ENCODE measurements at places on chromosomes 6 and 20. TPM values are rescaled to one million over a fixed set of nuclear protein-coding genes. Genes with fewer than 3 reads are reported as not detected.

- DNase-seq, result no peak
These were observed 7.0 kb downstream of the DNAAF9 start for GRCh38 chr20:3400260-3401155.

GRCh38 chr20:39264506-39265172, 302.5 kb downstream of the DHX35 start:
- DNase-seq, result peak; percentile 37

DNA sequence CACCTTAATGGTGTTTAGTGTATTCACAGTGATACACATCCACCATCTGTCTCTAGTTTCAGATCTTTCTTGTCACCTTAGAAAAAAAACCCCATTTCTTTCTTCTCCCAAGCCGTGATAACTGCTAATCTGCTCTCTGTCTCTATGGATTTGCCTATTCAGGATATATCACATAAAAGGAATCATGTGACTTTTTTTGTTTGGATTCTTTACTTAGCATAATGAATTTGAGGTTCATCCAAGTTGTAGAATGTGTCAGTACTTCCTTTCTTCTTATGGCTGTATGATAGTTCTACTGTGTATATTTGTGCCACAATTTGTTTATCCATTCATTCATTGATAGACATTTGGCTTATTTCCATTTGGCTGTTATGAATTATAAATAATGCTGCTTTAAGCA, 57.1 kb downstream of the ITCH start:
- DNase-seq, result no peak

DNA sequence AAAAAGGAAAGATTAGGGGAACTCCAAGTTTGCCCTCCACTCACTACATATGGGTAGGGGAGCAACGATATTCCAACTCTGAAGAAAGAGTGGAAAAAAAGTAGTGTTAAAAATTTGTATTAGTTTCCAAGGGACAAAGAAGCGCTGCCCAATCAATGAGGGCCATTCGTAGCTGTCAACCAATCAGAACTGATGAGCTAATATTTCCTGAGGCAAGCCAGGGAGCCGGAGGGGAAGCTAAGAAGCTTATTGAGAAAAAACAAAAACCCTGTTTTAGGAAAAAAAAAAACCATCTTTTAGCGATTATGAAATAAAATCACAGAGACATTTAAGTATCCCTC, 59.5 kb downstream of the TRIM38 start:
- DNase-seq, result peak; percentile 81

DNA sequence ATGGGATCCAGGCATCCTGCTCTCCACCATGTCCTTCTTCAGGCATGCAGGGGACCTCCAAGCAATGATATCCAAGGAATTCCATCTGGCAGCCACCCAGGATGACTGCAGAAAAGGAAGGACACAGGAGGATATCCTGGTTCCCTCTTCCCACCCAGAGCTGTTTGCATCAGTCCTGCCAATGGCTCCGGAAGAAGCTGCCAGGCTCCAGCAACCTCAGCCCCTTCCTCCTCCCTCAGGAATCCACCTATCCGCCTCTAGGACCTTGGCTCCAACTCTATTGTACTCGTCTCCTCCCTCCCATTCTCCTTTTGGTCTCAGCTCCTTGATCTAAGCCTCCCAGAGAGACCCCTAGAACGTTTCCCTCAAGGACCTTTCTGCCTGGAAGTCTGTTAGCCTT, 733 bp upstream of the PSORS1C2 start:
- DNase-seq, result no peak

DNA sequence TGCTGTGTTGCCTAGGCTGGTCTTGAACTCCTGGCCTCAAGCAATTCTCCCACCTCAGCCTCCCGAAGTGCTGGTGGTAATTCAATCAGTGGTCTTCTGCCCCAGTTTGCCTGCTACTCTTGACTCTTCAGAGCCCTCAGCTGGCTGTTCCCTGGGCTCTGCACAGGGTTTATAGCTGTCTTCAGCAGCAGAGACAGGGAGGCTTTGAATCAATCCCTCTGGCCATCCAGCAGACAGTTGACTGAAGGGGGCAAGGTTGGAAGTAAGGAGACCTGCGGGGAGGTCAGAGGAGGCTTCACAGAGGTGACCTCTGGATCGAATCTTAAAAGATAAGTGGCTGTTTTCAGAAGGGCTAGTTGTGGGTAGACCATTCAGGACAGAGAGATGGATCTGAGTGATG, 26.0 kb upstream of the KIF3B start:
- no peak for DNase-seq

- no peak for DNase-seq
These were observed 10.3 kb upstream of the ZNF831 start for GRCh38 chr20:59153355-59153681.

- DNase-seq, result no peak
These were observed 693 bp downstream of the FAM50B start for GRCh38 chr6:3849681-3850450.

DNA sequence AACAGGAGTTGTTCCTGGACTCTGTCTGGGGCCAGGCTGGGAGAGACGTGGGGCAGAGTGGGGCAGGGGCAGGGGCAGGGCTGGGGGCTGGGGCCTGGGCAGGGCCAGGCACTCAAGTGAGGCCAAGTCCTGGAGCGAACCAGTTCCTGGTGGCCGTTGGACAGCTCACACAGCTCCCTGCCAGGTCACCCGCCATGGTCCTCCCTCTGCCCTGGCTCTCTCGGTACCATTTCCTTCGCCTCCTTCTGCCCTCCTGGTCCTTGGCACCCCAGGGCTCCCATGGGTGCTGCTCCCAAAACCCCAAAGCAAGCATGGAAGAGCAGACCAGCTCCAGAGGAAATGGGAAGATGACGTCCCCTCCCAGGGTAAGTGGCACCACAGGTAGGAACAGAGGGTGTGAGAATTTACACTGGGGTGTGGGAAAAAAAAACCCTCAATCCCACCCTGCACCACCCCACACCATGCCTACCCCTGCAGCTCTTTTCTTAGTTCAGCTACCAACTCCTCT, at the start of gene MCCD1:
Gene MCCD1, plus strand, starts transcription at position 142 of the 508 bp plus-strand sequence. Its CDS starts 53 bp downstream, at position 195.
- DNase-seq, result no peak

DNA sequence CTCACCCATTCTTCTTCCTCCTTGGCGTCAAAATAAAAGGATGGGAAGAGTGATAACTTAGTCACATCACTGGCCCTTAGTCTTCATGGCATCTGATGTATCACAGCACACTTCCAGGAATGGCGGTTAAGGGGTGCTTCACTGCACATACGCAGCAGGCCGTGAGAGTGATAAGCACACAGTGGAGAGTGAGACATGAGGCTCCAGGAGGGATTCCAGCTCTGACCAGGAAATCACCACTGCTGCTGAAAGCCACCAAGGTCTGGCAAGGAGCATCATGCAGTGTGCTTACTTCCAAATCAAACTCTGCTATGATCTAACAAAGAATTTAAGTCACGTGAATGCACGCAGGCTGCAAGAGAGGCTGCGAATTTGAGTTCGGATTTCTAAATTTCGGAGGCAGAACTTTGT, 62.4 kb downstream of the ARID1B start:
- DNase-seq, result no peak

GRCh38 chr6:17004269-17004668, 97.6 kb upstream of the STMND1 start:
- DNase-seq, result no peak

DNA sequence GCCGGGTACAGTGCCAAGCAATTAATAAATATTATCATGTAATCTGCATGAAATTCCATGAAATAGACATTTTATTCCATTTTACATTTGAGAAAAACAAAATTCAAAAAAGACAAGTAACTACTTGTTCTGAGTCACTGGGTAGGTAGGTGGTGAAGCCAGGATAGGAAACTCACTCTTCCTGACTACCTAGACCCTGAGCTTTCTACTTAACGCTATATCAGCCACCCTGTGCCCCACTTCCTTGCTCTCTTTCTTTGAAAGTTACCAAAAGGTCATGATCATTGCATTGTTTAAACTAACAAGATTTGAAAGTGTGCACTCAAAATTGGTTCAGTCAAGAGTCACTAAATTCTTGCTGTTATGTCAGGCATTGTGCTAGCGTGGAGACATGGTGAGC, 235.7 kb downstream of the CD83 start:
- DNase-seq, result no peak

GRCh38 chr20:44405257-44405656, 49.8 kb downstream of the HNF4A start:
- no peak for DNase-seq

DNA sequence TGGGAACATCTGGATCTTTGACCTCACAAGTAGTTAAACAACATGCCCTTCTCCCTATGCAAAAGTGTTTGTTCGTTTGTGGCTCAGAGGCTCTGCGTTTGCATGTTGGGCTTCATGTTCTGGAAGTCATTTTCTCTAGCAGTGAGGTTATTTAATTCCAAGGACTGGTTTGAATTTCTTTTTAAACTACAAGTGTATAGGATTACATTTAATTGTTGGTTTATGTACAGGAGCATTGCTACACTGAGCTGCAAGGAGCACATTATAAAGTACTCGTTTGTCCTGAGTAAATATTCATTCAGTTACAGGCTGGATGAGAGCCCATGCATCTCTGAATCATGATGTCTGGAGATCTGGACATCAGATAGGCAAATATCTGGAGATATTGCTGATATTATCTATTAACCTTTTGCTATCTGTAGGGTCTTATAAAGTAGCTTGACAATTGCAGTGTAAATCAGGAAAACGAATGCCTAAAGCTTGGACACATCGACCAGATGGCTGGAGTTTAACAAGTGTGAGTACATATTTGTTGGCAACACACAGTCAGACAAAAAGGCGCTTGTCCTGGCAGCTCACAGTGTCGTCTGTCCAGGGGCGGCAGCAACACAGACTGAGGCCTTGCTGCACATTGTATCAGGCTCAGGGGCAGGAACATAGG, 84.6 kb downstream of the PDE7B start:
- DNase-seq, result no peak

DNA sequence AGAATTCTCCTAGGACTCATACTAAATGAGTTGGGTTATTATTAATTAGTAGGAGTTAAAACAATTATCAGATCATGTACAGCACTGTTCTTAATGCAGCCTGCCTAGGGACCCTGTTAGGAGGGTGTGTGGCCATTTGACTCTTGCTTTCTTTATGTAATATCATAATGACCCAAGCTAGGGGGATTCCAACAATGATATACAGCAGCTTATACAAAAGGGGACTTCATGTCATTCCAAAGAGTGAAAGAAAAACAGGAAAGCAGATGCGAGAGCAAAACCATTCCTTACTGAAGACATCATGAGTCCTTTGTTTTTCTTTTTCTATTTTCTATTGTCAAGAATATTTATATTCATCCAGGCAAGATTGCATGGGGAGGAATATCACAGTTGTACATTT, 455.2 kb downstream of the PLCB1 start:
- DNase-seq, result no peak

- no peak for DNase-seq
These were observed 6.5 kb upstream of the DEFB112 start for GRCh38 chr6:50056242-50056641.

DNA sequence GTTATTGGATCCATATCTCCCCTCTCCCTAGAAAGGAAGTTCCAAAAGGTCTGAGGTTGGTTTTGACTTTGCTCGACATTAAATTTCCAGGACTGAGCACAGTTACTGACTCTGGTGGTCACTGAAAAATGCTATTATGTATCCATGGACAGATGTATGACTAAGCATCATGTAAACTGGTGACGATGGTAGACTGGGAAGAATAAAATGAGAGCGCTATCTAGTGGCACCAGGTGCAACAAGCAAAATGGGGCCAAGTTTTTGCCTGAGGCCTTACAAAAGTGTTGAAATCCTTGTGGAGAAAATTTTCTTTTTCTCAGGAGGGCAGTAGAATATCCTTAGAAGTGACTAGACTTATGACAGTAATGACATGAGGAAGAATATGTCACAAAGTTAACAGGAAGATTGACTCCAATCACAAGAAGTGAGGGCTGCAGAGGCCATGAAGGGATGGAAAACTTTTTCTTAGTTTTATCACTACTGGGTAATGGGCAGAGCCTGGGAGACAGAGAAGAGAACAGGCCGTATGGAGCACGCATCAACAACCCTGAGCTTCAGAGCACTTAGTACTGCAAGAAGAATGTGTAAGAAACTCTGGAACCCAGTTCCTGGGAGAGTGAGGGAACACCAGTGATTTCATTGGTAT, 88.9 kb upstream of the ELOVL5 start:
- DNase-seq, result peak; percentile 71

DNA sequence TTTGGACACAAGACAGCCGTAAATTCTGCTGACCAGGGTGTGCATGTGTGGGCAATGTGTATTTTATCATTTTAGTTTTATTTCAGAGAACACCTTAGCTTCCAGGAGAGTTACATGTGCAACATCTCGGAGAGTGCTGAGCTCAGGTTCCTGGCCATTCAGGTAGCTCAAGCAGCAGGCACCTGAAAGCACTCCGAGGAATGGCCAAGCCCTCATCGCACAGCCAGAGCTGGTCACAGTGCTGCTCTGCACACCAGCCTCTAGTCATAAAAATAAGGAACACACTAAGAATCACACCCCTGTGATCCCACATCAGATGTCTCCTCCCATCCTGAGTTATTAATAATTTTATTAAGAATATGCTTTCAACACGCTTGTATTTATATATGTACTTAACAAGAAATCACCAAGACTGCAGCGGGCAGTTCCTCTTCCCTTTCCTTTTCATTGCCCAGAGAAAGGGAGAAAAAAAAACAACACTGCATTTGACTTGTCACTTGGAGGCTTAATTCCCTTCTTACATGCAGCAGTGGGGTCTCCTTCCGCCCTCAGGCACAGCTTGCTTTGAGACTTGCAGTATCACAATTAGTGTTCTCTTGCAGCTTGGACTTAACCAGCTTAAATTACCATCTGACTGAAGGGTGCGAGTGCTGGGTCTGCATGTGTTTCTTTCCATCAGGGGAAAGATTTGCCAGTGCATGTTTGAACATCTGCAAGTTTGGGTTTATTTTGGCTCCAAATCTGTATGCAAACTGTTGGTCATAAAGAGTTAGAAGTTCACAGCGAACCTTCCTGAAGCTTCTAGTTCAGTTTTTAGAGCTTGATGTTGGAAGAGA, 36.0 kb upstream of the IRF4 start:
- DNase-seq, result no peak

- no peak for DNase-seq
These were observed 14.5 kb upstream of the RGS17 start for GRCh38 chr6:153145591-153145990.

The NXT1 gene
- 45.5 TPM for total RNA-seq

The INSM1 gene
- total RNA-seq, result not detected

The LHFPL5 gene
- not detected for total RNA-seq

The WFDC12 gene
- total RNA-seq, result not detected

The BAG2 gene
- total RNA-seq, result 2.2 TPM

The SRSF12 gene
- 0.81 TPM for total RNA-seq

The NKX2-4 gene
- not detected for total RNA-seq
